ENCODE measurements at places on chromosomes 7 and 10.

DNA sequence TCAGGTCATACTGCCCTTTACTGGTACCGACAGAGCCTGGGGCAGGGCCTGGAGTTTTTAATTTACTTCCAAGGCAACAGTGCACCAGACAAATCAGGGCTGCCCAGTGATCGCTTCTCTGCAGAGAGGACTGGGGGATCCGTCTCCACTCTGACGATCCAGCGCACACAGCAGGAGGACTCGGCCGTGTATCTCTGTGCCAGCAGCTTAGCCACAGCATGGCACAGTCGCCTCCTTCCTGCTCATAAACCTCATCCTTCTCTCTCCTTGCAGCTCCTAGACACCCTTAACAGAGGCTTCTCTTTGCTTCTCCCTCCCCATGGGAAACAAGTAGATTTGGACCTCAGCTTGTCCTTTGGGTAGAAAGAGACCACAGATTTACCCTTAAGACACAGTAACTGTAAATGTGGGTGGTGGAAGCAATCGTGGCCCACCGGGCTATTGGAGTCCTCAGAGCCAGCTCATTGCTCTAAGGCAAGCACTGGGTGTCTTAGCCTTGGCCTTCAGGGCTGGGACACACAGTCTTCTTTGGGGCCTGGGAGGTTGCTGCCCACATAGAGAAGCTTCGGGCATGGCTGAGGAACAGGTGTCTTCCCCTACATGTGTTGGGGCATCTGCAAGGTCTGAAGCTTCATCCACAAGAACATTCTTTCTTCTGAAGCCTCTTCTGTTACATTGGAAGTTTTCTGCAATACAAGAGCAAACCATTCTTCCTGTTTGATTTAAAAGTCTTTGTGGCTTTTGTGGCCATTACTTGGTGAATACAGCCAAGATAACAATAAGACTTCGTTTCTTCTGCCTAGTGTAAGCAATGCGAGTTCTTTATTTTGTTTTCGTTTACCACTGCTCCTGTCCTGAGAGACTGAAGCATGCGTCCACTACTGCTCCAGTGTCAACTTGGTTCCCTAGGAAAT, 95.5 kb upstream of the PRSS58 start:
- DNase-seq, result no peak

DNA sequence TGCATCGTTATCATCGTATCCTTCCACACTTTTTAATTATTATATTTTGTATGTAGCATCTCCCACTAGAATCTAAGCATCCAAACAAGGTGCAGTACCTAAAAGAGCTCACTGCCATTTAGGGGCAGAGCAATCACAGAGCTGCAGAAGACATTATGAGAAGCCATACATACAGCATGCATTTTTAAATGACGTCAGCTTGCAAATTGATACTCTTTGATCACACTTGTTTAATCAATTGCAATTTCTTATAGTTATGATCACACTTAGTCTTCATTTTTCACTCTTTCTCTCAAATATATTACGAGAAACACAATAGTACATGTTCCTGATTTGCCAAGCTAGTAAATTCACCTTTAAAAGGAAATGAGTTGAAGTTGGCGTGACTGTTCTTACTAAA, 753.3 kb upstream of the LRRN3 start:
- DNase-seq, result no peak

DNA sequence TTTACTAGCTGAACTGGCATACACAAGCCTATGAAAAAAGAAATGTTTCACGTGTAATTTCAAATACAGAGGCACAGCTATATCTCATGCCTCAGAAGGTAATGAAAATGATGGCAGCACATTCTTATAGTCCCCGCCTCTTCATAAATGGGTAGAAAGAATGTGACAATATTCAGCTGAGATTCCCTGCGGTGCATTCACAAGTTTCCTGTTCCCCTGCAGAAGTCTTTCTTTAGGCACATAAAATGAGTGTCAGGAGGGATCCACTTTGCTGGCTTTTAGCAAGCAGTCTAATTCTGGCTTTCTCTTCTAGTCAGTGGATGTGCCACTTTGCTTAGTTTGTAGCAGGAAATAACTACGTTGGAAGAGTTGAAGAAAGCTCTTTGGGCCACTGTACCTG, 56.1 kb downstream of the DGKB start:
- DNase-seq, result no peak

- DNase-seq, result no peak
Measured at GRCh38 chr10:60937022-60937421, 7.0 kb downstream of the RHOBTB1 start.

GRCh38 chr7:105697753-105698152, 116.5 kb upstream of the EFCAB10 start:
- DNase-seq, result no peak

DNA sequence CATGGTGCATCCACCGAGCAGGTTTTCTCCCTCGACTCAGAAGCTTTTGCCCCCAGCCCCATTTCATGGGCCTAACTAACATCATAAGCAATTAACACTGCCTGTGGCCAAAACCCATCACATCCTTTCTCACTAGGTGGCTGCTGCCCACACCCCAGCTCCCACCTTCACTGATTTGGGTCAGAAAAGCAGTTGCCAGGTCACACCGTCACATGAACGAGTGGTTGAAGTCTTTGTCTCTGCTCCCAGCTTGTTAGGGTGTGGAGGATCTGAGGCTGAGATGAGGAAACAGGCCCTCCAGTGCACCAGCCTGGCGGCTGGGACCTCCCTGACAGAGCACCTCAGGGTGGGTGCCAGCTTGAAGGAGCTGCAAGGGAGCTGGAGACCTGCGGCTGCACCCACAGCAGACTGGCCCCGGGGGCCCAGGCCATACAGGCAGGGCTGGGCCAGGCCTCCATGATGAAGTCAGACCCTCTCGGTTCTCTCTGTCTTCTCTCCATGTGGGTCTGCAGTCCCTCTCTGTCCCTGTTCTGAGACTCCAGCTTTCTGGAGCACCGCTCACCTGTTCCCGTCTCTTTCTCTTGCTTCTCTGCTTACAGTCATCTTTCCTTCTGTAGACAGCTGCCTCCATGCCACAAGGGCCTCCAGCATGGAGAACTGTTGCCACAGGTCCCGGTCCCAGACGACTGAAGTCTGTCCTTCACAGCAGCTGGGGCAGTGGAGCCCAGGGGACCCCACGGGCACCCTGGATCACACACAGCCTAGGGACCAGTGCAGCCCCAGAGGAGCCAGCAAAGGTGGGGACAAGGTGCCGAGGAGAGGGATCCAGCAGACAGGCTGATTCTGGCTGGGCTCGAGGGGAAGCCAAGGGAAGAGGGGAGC, 13.8 kb upstream of the INPP5A start:
- DNase-seq, result no peak

- no peak for DNase-seq
Measured at GRCh38 chr7:20438694-20439376, 108.1 kb downstream of the ITGB8 start.

DNA sequence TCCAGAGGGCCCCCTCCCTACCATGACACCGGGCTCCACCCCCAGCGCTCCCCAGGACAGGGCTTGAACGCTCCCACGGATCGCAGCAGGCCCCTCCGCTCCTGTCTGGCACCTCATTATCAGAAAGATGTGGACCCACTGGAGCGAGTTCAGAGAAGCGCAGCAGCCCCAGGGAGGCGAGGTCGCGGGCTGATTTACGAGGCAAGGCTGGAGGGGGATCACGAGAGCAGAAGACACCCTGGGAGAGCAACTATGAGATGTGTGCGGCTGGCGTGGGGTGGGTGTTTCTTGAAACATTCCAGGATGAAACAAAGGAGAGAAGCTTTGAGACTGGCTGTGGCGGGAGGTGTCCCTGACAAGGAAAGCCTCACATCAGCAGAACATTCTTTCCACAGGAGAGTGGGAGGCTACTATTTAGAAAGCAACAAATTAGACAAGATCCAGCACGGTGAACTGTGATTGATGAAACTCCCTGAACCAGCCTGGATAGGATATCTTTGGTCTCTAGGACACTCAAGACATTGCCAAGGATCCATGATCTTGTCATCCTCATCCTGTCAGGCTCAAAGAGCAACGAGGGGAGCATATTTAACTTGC, 66.0 kb downstream of the JCAD start:
- DNase-seq, result no peak

- no peak for DNase-seq
Measured at GRCh38 chr10:128268015-128268722, 141.9 kb upstream of the MKI67 start.

GRCh38 chr7:7323352-7323751, 141.0 kb downstream of the C1GALT1 start:
- DNase-seq, result no peak

GRCh38 chr10:130202984-130203621, 66.9 kb downstream of the GLRX3 start:
- DNase-seq, result no peak

GRCh38 chr10:34320265-34320664, 494.8 kb downstream of the PARD3 start:
- no peak for DNase-seq

DNA sequence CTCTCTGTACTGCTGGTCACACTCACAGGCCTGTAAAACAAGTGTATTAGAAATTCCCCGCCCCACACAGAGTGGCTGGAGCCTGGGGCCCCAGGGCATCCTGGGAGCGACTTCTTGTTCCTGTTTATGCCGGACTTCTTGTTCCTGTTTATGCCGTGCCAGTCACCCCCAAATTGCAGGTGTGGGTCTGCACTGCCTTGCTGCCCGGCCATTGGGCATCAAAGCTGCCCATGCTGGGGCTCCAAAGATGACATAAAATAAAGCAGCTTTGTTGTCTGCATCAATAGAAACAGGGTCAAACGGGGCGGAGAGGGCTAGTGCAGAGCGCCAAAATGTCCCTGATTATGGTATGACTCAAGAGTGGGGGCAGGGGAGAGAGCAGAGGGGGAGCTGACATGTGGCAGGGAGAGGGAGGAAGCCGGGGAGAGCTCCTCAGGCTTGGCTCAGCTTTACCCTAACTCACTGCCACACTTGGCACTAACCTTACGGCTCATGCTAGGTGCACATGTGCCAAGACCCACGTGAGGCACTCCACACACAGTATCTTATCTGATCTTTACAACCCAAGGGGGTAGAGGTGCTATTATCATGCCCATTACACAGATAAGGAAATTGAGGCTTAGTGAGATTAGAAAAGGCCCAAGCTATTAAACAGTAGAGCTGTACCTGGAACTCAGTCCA, 98.4 kb downstream of the PIP4K2A start:
- DNase-seq, result no peak

- DNase-seq, result no peak
Measured at GRCh38 chr7:4119848-4120247, 562.2 kb upstream of the FOXK1 start.

GRCh38 chr10:119431773-119432135, 110.8 kb downstream of the RGS10 start:
- DNase-seq, result no peak

DNA sequence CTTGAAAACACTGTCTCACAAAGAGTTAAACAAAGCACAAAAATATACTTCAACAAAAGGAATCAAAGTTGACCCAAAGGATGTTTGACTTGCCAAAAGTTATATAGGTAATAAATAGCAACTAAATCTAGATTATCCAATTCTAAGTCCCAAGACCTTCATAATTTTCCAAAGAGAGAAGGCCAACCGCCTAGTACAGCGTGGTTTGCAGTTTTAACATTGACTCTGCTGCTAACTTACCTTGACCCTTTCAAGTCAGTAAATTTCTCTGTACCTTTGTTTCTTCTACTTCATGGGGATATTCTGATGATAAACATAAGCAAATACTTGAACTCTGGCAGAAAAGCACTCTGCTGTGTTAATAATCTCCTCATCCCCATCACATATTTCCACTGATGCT, 1.9 kb upstream of the GPR22 start:
- no peak for DNase-seq

DNA sequence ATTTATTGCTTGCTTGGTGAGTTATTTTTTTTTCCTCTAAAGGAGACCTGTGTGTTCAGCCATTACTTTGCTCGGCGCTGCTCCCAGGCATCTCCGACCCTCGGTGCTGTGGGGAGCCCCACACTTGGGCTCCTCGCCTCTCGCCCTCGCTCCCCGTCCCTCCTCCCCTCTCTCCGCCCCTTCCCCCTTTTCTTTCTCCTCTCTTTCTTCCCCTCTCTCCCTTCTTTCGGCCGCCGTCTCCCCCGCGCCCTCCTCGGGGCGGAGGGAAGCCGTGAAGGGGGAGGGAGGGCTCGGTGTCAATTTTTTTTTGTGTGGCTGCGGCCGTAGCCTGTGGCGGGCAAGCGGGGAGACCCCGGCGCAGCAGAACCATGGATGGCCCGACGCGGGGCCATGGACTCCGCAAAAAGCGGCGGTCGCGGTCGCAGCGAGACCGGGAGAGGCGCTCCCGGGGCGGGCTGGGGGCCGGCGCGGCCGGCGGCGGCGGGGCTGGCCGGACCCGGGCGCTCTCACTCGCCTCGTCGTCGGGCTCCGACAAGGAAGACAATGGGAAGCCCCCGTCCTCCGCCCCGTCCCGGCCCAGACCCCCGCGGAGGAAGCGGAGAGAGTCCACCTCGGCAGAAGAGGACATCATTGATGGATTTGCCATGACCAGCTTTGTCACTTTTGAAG, 1.1 kb downstream of the AUTS2 start:
- no peak for DNase-seq

GRCh38 chr10:43355749-43356371, 15.6 kb upstream of the FXYD4 start:
- no peak for DNase-seq

DNA sequence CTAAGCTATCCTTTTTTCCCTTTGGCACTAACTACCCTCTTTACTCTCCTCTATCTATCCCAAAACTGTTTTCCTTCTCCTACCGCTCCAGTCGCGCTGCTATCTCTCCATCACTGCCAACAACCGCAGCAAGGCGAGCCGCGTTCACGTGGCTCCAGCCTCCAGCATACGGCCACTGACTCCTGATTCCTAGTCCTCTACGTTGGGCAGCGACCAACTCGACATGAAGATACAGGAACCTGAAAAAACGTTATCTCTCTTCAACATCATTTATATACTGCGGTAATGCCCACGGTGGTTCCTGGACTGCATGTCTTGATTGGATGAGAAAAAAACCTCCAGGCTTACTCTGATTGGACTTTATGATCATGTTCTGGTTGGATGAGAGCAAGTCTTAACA, 129.5 kb downstream of the ZNF716 start:
- DNase-seq, result no peak

GRCh38 chr10:119441151-119441821, 101.2 kb downstream of the RGS10 start:
- peak; percentile 79 for DNase-seq

GRCh38 chr10:106996510-106996909, 168.0 kb downstream of the SORCS1 start:
- no peak for DNase-seq

DNA sequence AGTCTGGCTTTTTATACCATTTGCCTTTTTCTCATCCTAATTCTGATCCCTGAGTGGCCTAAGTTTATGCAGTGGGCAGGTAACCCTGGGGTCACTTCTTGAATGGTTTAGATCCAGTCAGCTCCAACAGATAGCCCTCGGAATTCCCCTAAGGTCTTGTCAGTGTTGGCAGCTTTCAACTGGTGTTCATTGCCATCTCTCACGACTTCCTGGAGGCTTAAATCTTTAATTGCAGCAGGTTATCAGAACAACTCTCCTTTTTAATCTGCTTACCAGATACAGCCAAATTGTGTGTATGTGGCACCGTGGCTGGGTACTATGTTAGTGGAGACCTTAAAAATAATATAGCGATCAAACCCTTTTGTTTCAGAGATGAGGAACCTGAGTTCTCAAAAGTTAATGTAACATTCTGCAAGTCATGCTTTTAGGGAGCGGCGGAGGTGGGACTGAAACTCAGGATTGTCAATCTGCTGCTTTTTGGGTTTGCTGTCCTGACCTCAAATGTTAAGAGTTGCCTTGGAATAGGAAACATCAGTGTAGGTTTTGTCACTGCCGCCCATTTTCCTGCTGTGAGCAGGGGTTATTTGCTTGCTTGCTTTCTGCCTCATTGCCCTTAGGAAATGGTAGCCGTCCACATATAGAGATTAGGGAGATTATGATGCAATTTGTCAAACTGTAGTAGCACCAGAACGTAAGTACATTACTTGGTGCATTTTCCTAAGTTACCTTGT, 818 bp downstream of the DLD start:
- DNase-seq, result peak; percentile 60

GRCh38 chr10:72013202-72013945, 49.2 kb downstream of the CHST3 start:
- no peak for DNase-seq
